ENCODE measurements at places on chromosomes 12 and 14.
A peak's percentile ranks its signal among the peaks of the same experiment; 100 is the strongest.

GRCh38 chr12:23356440-23356839 is 593.0 kb downstream of the SOX5 start:
- no peak for DNase-seq

DNA sequence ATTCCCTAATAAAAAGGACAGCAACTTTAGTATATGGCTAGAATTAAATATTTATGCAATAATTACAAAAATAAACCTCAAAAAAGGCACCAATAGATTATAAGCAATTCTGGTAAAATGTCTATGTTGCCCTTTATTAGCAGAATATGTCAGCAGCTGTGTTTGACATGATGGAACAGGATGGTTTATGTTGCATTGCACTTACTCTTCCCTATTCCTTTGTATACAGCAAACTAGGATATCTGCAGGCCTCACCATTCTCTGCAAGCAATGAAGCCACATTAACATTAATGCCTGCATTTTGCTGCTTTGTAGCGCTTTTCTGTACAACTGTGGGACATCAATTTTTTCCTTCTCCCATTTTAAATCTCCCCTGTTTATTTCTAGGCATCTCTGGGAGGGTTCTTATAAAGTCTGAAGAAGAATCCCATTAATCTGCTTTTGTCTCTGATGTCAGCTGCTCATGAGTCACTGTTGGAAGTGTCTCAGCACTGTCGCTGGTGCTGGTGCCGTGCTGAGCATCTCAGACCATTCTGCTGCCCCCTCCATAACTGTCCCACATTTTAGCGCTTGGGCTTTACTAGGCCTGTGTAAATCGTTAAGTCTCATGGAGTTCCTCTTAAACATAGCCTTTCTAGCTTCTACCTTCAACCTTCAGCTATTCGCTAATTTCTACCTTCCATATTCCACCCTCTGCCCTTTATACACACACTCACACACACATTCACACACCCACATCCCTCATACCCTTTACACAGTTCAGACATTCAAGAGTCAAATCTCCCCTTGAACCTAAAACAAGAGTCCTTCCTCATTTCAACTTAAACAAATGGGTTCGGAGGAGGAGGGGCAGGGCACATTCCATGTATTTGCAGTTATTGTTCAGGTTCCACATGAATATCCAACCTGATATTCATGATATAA is 64.4 kb upstream of the TRHDE start:
- no peak for DNase-seq

DNA sequence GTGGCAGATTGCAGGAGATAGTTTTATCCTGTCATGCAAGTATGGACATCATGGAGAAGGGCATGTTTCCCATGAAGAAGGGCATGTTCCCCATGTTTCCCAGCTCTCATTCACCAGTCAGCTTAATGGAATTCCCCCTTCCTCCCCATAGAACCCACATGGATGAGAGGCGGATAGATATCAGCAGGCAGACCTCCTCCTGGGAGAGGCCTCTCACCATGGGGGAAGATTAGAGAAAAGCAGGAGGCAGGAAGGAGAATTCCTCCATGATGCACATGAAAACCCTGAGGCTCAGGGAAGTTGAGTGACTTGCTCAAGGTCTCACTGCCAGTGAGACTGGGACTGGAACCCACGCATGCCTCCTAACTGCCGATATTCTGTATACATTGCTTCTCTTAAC is 92.9 kb upstream of the FOXN3 start:
- DNase-seq = no peak

DNA sequence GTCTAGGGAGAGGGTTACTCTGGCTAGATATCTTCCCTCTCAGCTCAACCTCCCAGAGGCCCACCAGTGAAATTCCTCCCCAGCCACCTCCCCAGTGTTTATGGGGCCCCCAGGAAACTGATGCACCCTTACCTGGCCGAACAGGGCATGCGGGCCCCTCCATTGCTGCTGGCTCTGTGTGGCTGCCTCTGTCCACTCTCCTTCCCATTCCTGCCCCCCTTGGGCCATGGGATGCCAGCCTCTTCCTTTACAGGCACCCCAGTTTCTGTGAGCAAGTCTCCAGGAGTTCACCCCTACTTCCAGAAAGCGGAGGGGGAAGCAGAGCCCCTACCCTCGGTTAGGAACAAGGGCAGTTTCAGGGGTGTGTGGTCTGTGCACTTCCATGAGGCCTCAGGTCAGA is 19.4 kb upstream of the ZDHHC22 start:
- no peak for DNase-seq

GRCh38 chr12:124518051-124518932 is 49.1 kb downstream of the NCOR2 start:
- peak; percentile 93 for DNase-seq

GRCh38 chr14:68667313-68667791 is 125.5 kb downstream of the ZFP36L1 start:
- no peak for DNase-seq

GRCh38 chr14:67532998-67533753 is at the start of gene PLEKHH1:
Gene PLEKHH1 (plus strand): TSS chr14:67533290. CDS start chr14:67541868, 8,578 bp downstream.
- DNase-seq = peak; percentile 80

Measured in NCI-H460 (cell line).